ENCODE measurements at places on chromosomes 13 and 19. TPM values are rescaled to one million over a fixed set of nuclear protein-coding genes. Genes with fewer than 3 reads are reported as not detected.

DNA sequence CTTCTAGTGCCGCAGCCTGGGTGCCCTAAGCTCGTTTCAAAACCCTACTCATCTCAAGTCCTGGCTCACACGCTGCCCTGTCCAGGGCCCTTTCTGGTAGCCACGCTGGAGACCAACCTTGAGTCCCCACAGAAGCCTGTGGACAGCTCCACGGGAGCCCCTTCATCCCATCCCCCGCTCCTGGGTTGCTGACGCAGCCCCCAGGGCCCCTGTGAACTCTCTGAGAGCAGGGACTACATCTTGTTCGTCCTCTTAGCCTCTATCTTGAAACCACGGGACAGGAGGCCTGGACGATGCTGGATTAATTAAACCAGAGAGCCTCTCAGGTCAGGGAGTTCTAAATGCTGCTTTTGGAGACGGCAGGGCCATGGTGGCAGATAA is 7.4 kb downstream of the MLLT1 start:
- peak overlapping the region; percentile 89 for H3K27ac ChIP-seq
- H3K4me1 ChIP-seq, result peaks cover 100% of the 10 kb centered on the region
- no peaks in the 10 kb centered on the region for H3K27me3 ChIP-seq
- H3K36me3 ChIP-seq, result peaks cover 35% of the 10 kb centered on the region

- no peak overlapping the region for H3K27ac ChIP-seq
- H3K4me1 ChIP-seq, result no peaks in the 10 kb centered on the region
- no peaks in the 10 kb centered on the region for H3K27me3 ChIP-seq
These were observed 27.6 kb downstream of the CSNK1G2 start for GRCh38 chr19:1968279-1969175.

GRCh38 chr13:28237944-28238343 is 99.6 kb downstream of the PAN3 start:
- peaks cover 27% of the 10 kb centered on the region for H3K36me3 ChIP-seq
- no peak overlapping the region for H3K27ac ChIP-seq
- DNase-seq, result no peak
- H3K4me1 ChIP-seq, result no peaks in the 10 kb centered on the region

TMEM38A gene
- 7.1 TPM for total RNA-seq

- no peak overlapping the region for H3K4me3 ChIP-seq
- H3K36me3 ChIP-seq, result no peaks in the 10 kb centered on the region
- H3K4me1 ChIP-seq, result peaks cover 4% of the 10 kb centered on the region
- DNase-seq, result no peak
- no peak overlapping the region for H3K27ac ChIP-seq
These were observed 88.8 kb downstream of the ING1 start for GRCh38 chr13:110802260-110802659.

DNA sequence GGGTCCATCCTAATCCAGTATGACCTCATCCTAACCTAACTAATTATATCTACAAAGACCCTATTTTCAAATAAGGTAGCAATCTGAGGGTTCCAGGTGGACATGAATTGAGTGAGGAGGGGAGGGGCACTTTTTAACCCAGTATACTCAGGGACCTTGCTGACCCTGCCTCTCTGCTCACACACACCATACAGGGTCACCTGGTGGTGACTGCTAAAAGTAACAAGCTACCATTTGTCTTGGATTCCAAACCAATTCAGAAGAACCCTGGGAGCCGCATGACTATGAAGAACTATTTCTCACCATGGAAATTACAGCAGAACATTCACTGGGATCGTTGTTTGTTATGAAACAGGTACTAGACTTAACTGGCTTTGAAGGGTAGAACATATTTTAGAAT is 151.9 kb downstream of the LACC1 start:
- no peaks in the 10 kb centered on the region for H3K36me3 ChIP-seq
- H3K27me3 ChIP-seq, result no peaks in the 10 kb centered on the region
- H3K4me1 ChIP-seq, result no peaks in the 10 kb centered on the region
- no peak for DNase-seq
- no peak overlapping the region for H3K27ac ChIP-seq

DNA sequence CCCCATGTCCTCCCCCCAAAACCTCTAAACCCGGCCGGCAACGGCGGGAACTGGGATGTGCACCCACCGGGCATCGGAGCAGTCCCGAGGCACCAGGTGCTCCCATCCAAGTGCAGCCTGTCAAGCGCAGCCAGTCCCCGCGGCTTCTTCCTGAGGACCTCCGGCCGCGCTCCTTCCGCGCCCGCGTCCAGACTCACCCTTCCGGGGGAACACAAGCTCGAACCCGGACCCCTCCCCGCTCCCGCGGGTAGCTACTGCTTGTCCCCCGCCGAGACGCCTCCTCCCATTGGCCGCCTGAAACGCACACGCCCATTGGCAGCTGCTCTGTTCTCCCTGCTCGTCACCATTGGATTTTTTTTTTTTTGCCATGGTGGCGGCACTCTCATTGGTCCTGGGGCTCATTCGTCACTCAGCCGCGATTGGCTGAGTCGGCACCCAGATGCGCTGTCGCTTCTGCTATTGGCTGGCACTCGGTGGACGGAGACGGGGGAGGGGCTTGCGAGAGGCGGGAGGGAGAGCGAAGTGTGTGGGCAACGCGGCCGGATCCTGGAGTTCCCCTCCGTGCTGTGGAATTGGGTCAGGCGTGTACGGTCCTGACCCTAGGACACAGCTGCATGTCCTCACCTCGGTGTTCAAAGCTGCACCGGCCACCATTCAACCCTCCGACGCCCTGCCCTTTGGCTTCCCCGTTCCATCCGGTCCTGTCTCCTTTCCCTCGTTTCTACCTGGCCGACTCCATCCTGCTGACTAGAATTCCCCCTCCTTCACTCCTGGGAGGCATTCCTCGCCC is at the start of gene TYK2:
Gene TYK2, minus strand, starts transcription at position 260 of the 790 bp plus-strand sequence. CDS start 2,166 bp downstream, outside the sequence.
- peaks cover 19% of the 10 kb centered on the region for H3K36me3 ChIP-seq
- peak within 1 kb of the TSS; percentile 87 for H3K27ac ChIP-seq
- H3K4me1 ChIP-seq, result peaks cover 18% of the 10 kb centered on the region
- peak within 1 kb of the TSS; percentile 87 for H3K4me3 ChIP-seq
- DNase-seq, result peak; percentile 96

LRG1 gene
- 14.9 TPM for total RNA-seq

ZNF417 gene
- total RNA-seq, result 16.2 TPM

DNA sequence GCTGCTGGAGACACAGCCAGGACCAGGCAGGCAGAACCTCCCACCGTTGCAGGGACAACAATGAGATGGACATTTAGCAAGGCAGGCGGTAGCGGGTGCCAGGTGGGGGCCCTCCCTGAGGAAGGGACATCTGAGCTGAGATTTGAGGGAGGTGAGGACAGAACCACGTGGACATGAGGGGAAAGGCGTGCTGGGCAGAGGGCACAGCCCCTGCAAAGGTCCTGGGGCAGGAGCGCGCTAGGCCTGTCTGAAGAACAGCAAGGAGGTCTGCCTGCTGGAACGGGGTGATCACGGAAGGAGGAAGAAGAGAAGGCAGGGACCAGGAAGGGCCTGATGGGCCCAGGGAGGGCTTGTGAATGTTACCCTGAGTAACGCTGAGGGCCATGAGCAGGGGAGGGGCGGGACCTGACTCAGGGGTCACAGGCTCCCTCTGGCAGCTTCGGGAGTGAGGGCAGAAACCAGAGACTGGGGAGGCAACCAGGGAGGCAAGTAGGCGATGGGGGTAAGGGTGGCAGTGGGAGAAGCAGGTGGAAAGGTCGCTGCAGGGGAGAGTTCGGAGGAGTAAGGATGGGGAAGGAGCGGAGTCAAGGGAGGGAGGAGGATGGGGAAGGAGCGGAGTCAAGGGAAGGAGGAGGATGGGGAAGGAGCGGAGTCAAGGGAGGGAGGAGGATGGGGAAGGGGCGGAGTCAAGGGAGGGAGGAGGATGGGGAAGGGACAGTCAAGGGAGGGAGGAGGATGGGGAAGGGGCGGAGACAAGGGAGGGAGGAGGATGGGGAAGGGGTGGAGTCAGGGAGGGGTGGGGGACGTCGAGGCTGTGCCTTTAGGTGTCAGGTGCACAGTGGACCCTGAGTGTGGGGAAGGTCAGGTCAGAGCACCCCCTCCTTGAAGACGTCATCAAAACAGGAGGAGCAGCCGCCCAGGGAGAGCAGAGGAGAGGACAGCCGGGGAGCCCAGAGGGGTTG is 15.7 kb upstream of the B3GNT3 start:
- peaks cover 22% of the 10 kb centered on the region for H3K27me3 ChIP-seq
- H3K4me3 ChIP-seq, result peak overlapping the region; percentile 39
- DNase-seq, result peak; percentile 76
- no peaks in the 10 kb centered on the region for H3K36me3 ChIP-seq
- no peak overlapping the region for H3K27ac ChIP-seq

DNA sequence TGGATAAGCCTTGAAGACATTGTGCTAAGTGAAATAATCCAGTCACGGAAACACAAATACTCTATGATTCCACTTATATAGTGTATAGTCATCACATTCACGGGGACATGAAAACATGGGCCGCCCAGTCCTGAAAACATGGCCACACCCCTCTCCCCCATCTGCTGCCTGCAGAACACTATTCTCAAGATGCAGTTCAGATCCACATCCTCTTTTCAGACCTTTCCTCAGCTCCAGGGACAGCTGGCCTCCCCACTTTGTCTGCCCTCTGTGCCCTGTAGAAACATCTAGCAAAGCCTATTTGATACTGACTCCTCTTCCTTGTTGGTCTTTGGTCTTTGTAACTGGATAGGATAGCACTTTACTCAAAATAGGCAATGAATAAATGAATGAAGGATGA is 8.3 kb downstream of the RFX2 start:
- no peaks in the 10 kb centered on the region for H3K36me3 ChIP-seq
- no peaks in the 10 kb centered on the region for H3K27me3 ChIP-seq
- DNase-seq, result no peak
- H3K4me3 ChIP-seq, result no peak overlapping the region
- H3K4me1 ChIP-seq, result peaks cover 69% of the 10 kb centered on the region

GRCh38 chr13:42610649-42611048 is 36.7 kb downstream of the TNFSF11 start:
- no peaks in the 10 kb centered on the region for H3K4me1 ChIP-seq
- H3K36me3 ChIP-seq, result no peaks in the 10 kb centered on the region
- no peak overlapping the region for H3K4me3 ChIP-seq
- no peak for DNase-seq

GRCh38 chr19:46176116-46176860 is 28.2 kb downstream of the IGFL2 start:
- H3K4me1 ChIP-seq, result no peaks in the 10 kb centered on the region
- H3K36me3 ChIP-seq, result no peaks in the 10 kb centered on the region
- H3K27me3 ChIP-seq, result peaks cover 9% of the 10 kb centered on the region

GRCh38 chr13:79710376-79710775 is 229.4 kb downstream of the NDFIP2 start:
- no peaks in the 10 kb centered on the region for H3K27me3 ChIP-seq
- H3K36me3 ChIP-seq, result no peaks in the 10 kb centered on the region
- no peak for DNase-seq

DNA sequence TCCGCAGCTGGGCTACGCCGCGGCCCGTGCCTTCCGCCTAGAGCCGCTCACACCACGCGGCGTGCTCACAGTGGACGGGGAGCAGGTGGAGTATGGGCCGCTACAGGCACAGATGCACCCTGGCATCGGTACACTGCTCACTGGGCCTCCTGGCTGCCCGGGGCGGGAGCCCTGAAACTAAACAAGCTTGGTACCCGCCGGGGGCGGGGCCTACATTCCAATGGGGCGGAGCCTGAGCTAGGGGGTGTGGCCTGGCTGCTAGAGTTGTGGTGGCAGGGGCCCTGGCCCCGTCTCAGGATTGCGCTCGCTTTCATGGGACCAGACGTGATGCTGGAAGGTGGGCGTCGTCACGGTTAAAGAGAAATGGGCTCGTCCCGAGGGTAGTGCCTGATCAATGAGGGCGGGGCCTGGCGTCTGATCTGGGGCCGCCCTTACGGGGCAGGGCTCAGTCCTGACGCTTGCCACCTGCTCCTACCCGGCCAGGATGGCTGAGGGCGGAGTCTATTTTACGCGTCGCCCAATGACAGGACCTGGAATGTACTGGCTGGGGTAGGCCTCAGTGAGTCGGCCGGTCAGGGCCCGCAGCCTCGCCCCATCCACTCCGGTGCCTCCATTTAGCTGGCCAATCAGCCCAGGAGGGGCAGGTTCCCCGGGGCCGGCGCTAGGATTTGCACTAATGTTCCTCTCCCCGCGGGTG is 7.4 kb downstream of the DBP start:
- no peak overlapping the region for H3K4me3 ChIP-seq
- no peaks in the 10 kb centered on the region for H3K27me3 ChIP-seq
- H3K36me3 ChIP-seq, result peaks cover 54% of the 10 kb centered on the region
- H3K27ac ChIP-seq, result peak overlapping the region; percentile 77

GGACT gene
- 3.4 TPM for total RNA-seq

ZNF536 gene
- 0.12 TPM for total RNA-seq

B9D2 gene
- 8.2 TPM for total RNA-seq

GRCh38 chr19:1173845-1174809 is at the start of gene SBNO2:
Gene SBNO2 (minus strand): TSS chr19:1174268. CDS start chr19:1154276, 19,992 bp downstream.
- peak within 1 kb of the TSS; percentile 96 for H3K27ac ChIP-seq
- no peaks in the 10 kb centered on the region for H3K36me3 ChIP-seq
- peaks cover 61% of the 10 kb centered on the region for H3K4me1 ChIP-seq
- DNase-seq, result peak; percentile 90
- no peaks in the 10 kb centered on the region for H3K27me3 ChIP-seq

GFY gene
- not detected for total RNA-seq

GRCh38 chr19:16537111-16537510 is 5.1 kb downstream of the CHERP start:
- DNase-seq, result no peak
- H3K36me3 ChIP-seq, result peaks cover 77% of the 10 kb centered on the region
- H3K27me3 ChIP-seq, result no peaks in the 10 kb centered on the region
- no peak overlapping the region for H3K27ac ChIP-seq

DNA sequence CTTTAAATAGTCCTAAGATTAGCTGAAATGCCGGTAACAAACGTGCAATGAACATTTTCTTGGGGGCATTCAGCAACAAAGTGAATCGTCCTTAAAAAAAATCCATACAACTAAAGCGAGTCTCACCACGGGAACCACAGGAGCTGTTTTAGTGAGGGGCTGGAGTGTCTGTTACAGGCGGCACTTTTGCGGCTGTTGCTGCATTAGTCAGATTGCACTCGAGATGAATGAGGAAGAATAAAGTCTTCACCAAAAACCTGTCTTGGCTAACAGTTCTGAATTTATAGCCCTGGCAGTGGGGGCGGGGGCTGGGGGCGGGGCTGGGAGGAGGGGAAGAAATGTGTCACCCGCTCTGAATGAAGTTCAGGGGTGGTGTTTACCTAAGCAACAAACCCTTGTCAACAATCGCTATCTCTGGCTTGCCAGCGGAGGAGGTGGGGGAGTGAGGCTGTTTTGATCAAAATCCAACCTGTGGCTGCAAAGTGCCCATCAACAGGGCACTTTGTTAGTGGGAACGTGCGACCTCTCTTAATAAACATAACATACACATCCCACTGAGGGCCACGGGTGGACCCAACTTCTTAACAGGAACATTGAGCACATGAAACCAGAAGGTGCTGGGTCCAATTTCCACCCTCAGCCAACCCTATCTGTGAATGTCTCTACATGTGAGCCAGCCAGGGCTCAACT is 44.5 kb downstream of the RFX2 start:
- DNase-seq, result peak; percentile 73
- H3K36me3 ChIP-seq, result no peaks in the 10 kb centered on the region
- no peaks in the 10 kb centered on the region for H3K27me3 ChIP-seq
- H3K4me1 ChIP-seq, result peaks cover 80% of the 10 kb centered on the region
- peak overlapping the region; percentile 10 for H3K4me3 ChIP-seq
- H3K27ac ChIP-seq, result peak overlapping the region; percentile 96

- H3K4me1 ChIP-seq, result peaks cover 45% of the 10 kb centered on the region
- no peaks in the 10 kb centered on the region for H3K27me3 ChIP-seq
- H3K36me3 ChIP-seq, result peaks cover 92% of the 10 kb centered on the region
These were observed 7.3 kb downstream of the PTBP1 start for GRCh38 chr19:804419-805165.

All from lower lobe of right lung (tissue), 2 donors.